CD4-positive, CD25-positive, alpha-beta regulatory T cell (primary cell): ENCODE measurements at places on chromosomes 12 and 14. TPM values are rescaled to one million over a fixed set of nuclear protein-coding genes. Genes with fewer than 3 reads are reported as not detected.

The BEGAIN gene
- total RNA-seq: 1.3 TPM

The CLEC1B gene
- 2.6 TPM for total RNA-seq

DNA sequence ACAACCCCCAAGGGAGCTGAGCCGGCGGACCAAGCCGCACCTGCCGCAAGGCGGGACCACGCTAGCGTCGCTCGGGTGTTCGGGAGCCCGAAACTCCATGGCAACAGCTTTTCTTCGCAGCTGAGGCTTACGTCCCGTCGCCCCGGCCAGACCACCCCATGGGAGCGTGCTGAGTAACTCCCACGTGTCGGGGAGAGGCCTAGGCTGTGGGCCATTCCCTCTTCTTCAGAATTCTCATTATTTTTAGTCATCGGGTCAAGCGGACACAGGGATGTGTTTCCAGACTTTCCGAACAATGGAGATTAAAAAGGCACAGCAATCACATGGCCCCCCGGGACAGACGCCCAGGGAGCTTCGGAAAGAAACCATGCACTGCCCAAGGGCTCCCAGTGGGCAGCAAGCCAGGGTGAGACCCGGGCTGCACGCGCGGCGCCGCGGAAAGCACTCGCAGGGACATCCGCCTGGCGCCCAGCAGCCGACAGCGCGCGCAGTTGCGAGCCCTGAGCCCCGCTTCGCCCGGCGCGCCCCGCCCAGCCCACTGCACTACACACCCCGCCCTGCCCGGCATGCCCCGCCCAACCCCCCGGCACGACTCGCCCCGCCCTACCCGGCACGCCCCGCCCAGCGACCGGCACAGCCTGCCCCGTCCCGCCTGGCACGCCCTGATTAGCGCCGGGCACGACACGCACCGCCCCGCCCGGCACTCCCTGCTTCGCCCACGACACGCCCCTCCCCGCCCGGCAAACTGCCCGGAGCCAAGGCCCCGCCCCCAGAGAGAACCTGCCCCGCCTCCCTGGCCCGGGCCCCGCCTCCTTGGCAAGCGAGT, 422 bp upstream of the AK7 start:
- H3K4me1 ChIP-seq: peaks cover 13% of the 10 kb centered on the region
- H3K27ac ChIP-seq: peak overlapping the region; percentile 68
- H3K36me3 ChIP-seq: peaks cover 2% of the 10 kb centered on the region

GRCh38 chr12:12510141-12510540, 52.5 kb downstream of the DUSP16 start:
- H3K27ac ChIP-seq: no peak overlapping the region
- H3K4me3 ChIP-seq: peak overlapping the region; percentile 4

GRCh38 chr12:105223884-105224283, 12.1 kb downstream of the APPL2 start:
- H3K27me3 ChIP-seq: no peaks in the 10 kb centered on the region
- DNase-seq: no peak
- no peak overlapping the region for H3K4me3 ChIP-seq
- peaks cover 77% of the 10 kb centered on the region for H3K36me3 ChIP-seq
- no peak overlapping the region for H3K27ac ChIP-seq
- H3K4me1 ChIP-seq: no peaks in the 10 kb centered on the region

GRCh38 chr12:27279826-27280225, 35.7 kb downstream of the STK38L start:
- no peaks in the 10 kb centered on the region for H3K27me3 ChIP-seq
- H3K36me3 ChIP-seq: no peaks in the 10 kb centered on the region
- H3K4me3 ChIP-seq: no peak overlapping the region
- no peaks in the 10 kb centered on the region for H3K4me1 ChIP-seq

- no peak overlapping the region for H3K4me3 ChIP-seq
- no peak overlapping the region for H3K27ac ChIP-seq
- DNase-seq: no peak
- H3K27me3 ChIP-seq: no peaks in the 10 kb centered on the region
- no peaks in the 10 kb centered on the region for H3K36me3 ChIP-seq
Measured at GRCh38 chr12:18696971-18697602, 40.7 kb downstream of the PLCZ1 start.

DNA sequence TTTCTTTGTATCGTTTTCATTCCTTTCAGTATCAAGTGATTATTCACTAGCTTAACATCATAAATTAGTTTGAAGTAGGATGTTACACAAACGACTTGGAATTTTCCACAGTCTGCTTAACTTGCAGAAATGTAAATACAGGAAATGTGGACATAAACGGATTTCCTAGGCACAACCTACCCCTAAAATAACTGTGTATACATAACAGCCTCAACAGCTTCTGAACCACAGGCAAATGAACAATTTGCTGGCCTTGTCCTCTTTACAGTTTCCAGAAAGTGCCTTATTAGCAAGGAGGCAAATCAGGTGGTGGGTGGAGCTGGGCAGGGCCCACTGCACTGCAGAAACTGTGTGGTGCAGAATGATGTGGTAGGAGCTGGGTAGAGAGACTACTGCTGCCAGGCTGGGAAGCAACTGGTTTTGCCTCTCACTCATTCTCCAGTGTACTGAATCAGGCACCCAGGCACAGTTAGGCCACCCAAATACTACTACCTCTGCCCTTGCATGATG, 14.1 kb downstream of the DRAM1 start:
- no peaks in the 10 kb centered on the region for H3K4me1 ChIP-seq
- no peak for DNase-seq
- no peaks in the 10 kb centered on the region for H3K36me3 ChIP-seq
- H3K27me3 ChIP-seq: no peaks in the 10 kb centered on the region

DNA sequence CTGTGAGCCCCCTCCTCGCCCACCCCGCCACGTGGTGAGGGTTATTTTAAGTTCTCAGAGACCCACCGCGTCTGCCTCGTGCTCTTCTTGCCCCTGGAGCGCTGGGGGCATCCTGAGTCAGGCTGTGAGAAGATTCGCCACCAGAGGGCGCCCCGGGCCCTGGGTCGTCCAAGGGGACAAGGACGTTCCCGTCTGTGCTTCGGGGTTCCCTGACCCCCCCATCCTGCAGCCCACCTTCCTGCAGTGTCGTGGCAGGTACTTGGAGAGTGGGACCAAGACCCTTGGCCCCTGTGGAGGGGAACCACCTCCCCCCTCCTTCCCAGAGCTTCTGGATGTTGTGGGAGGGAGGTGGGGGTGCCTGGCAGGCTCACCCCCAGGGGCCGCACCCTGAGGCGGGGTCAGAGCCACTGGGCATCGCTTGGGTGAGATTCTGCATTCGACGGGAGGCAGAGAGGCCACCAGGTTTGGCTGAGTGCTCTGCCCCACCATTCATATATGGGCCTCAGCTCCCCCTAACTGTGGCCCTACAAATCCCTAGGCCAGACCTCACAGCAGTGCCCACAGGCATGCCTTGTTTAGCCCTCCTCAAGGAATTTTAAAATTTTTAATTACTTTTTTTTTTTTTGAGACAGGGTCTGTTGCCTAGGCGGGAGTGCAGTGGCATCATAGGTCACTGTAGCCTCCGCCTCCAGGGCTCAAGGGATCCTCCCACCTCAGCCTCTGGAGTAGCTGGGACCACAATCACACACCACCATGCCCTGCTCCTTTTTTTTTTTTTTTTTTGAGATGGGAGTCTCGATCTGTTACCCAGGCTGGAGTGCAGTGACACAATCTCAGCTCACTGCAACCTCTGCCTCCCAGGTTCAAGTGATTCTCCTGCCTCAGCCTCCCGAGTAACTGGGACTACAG, 17.0 kb downstream of the RHOF start:
- peak; percentile 80 for DNase-seq
- no peaks in the 10 kb centered on the region for H3K27me3 ChIP-seq
- peak overlapping the region; percentile 66 for H3K27ac ChIP-seq

GRCh38 chr12:27975222-27976136, 2.9 kb upstream of the PTHLH start:
- no peaks in the 10 kb centered on the region for H3K36me3 ChIP-seq
- no peak overlapping the region for H3K4me3 ChIP-seq
- H3K27me3 ChIP-seq: peaks cover 38% of the 10 kb centered on the region
- no peak overlapping the region for H3K27ac ChIP-seq
- peaks cover 14% of the 10 kb centered on the region for H3K4me1 ChIP-seq

The KRT71 gene
- total RNA-seq: not detected

DNA sequence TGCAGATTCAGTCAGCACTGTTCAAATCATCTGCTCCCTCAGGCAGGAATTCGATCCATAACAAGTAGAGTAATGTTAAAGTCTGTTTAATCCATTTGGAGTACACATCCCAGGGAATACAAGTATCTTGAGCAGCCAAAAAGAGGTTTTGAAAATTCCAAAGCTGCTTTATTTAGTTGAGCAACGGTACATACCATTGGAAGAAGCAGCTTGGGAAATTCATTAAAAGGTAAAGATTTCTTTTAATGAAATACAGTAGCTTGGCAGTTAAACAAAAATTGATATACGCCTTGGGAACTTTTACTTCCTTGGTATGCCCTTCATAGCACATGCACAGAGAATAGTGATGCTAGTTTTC, 153.8 kb downstream of the LRIG3 start:
- no peaks in the 10 kb centered on the region for H3K36me3 ChIP-seq
- H3K27me3 ChIP-seq: no peaks in the 10 kb centered on the region
- H3K4me1 ChIP-seq: no peaks in the 10 kb centered on the region
- DNase-seq: no peak

The ITGB7 gene
- 297 TPM for total RNA-seq

- H3K4me1 ChIP-seq: peaks cover 87% of the 10 kb centered on the region
- peak overlapping the region; percentile 90 for H3K27ac ChIP-seq
- peak overlapping the region; percentile 98 for H3K4me3 ChIP-seq
- H3K27me3 ChIP-seq: no peaks in the 10 kb centered on the region
- no peak for DNase-seq
- no peaks in the 10 kb centered on the region for H3K36me3 ChIP-seq
Measured at GRCh38 chr14:69615121-69615495, 3.7 kb downstream of the SUSD6 start.

DNA sequence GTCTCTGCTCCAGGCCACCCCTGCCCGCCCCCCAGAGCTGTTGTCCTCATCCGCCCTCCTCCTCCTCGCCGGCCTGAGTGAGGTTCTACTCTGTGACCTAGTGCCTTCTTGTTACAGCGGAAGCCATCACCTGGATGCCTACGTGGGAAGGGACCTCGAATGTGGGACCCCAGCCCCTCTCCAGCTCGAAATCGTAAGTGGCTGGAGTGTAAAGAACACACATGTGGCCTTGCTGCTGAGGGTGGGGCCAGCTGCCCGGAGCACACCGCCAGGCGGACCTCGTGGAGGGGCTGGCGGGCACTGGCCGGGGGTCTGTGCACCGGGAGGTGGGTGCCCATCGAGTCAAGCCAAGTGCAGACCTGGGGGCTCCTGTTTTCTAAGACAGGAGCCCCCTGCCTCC, 19.4 kb downstream of the MEG3 start:
- no peak overlapping the region for H3K27ac ChIP-seq
- H3K4me3 ChIP-seq: no peak overlapping the region
- H3K27me3 ChIP-seq: no peaks in the 10 kb centered on the region
- no peak for DNase-seq

- peaks cover 17% of the 10 kb centered on the region for H3K36me3 ChIP-seq
- peak overlapping the region; percentile 74 for H3K27ac ChIP-seq
- H3K27me3 ChIP-seq: no peaks in the 10 kb centered on the region
- DNase-seq: peak; percentile 47
- H3K4me3 ChIP-seq: peak overlapping the region; percentile 34
- peaks cover 42% of the 10 kb centered on the region for H3K4me1 ChIP-seq
Measured at GRCh38 chr12:120007272-120007671, 18.2 kb downstream of the BICDL1 start.

- DNase-seq: no peak
- no peaks in the 10 kb centered on the region for H3K36me3 ChIP-seq
- H3K27ac ChIP-seq: no peak overlapping the region
- H3K27me3 ChIP-seq: no peaks in the 10 kb centered on the region
Measured at GRCh38 chr12:66900616-66901015, 221.7 kb upstream of the GRIP1 start.

DNA sequence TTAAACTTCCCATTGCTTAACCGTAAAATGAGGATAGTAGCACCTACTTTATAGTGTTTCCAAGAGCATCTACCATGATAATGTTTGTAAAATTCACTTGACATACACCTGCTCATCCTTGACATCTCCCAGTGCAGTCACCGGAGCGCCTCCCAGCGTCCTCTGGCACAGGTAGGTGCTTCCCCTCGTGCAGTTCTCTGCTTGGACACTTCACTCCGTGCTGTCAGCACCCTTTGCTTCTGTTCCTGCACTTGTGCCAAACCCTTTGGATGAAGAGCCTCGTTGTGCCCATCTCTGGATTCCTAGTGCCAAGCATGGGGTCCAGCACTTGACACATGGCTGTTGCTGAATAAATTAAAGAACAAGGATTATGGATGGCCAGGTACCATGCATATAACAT, 28.3 kb downstream of the ETV6 start:
- H3K27ac ChIP-seq: no peak overlapping the region
- no peaks in the 10 kb centered on the region for H3K27me3 ChIP-seq
- no peak for DNase-seq
- no peak overlapping the region for H3K4me3 ChIP-seq

GRCh38 chr14:20934148-20934762, 21.0 kb upstream of the RNASE2 start:
- H3K4me1 ChIP-seq: no peaks in the 10 kb centered on the region
- DNase-seq: no peak
- H3K36me3 ChIP-seq: no peaks in the 10 kb centered on the region
- no peak overlapping the region for H3K4me3 ChIP-seq

The POTEM gene
- not detected for total RNA-seq

DNA sequence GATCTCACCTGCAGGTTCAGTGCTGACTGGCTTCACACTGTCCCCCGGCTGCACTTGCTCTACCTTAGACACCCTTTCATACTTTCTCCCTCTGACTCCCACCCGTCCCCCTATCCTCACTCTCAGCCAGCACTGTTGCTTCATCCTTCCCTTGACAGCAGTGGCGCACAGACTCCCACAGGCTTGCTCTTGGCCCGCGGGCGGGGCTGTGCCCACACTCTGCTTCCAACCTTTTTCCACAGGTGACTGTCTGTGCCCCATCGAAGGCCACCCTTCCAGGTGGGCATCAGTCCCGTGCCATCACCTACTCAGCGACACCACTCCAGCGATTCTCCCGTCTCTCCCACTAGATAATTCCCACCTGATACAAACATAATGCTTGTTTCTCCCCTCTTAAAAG, 1.0 kb upstream of the RPS6KL1 start:
- H3K36me3 ChIP-seq: no peaks in the 10 kb centered on the region
- no peak overlapping the region for H3K4me3 ChIP-seq
- H3K4me1 ChIP-seq: peaks cover 5% of the 10 kb centered on the region

GRCh38 chr12:129949651-129950050, 45.8 kb upstream of the TMEM132D start:
- no peaks in the 10 kb centered on the region for H3K36me3 ChIP-seq
- H3K4me1 ChIP-seq: no peaks in the 10 kb centered on the region
- no peak overlapping the region for H3K27ac ChIP-seq
- DNase-seq: no peak

DNA sequence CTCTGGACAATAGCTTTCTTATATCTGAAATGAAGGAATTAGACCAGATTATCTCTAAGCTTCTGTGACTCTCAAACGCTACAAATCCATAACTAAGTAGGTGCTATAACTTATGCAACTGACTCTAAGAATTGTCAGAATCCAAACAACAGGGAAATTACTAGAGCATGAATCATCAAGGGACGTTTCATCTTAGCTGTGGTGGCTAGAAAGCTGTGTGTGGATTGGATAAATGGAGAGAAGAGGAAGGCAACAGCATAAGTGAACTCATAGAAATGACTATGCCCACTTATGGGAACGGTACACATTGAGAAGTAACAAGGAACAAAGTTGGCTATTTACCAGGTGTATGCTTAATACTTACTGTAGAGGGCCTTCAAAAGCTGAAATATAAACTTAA, 96.0 kb upstream of the NEDD1 start:
- H3K4me3 ChIP-seq: no peak overlapping the region
- H3K36me3 ChIP-seq: no peaks in the 10 kb centered on the region
- no peaks in the 10 kb centered on the region for H3K4me1 ChIP-seq
- no peak for DNase-seq
- H3K27me3 ChIP-seq: no peaks in the 10 kb centered on the region
